HL-60 (cell line): ENCODE measurements at places on chromosomes 1 and 21.

- DNase-seq = no peak
Observed at GRCh38 chr1:86285796-86286195, 110.3 kb downstream of the ODF2L start.

- DNase-seq = no peak
Observed at GRCh38 chr1:204927673-204928641, 57.3 kb downstream of the NFASC start.

GRCh38 chr1:148372731-148373130 lies 110.4 kb downstream of the PPIAL4G start:
- DNase-seq = no peak

GRCh38 chr1:15236321-15236721 lies 10.7 kb upstream of the FHAD1 start:
- DNase-seq = no peak

DNA sequence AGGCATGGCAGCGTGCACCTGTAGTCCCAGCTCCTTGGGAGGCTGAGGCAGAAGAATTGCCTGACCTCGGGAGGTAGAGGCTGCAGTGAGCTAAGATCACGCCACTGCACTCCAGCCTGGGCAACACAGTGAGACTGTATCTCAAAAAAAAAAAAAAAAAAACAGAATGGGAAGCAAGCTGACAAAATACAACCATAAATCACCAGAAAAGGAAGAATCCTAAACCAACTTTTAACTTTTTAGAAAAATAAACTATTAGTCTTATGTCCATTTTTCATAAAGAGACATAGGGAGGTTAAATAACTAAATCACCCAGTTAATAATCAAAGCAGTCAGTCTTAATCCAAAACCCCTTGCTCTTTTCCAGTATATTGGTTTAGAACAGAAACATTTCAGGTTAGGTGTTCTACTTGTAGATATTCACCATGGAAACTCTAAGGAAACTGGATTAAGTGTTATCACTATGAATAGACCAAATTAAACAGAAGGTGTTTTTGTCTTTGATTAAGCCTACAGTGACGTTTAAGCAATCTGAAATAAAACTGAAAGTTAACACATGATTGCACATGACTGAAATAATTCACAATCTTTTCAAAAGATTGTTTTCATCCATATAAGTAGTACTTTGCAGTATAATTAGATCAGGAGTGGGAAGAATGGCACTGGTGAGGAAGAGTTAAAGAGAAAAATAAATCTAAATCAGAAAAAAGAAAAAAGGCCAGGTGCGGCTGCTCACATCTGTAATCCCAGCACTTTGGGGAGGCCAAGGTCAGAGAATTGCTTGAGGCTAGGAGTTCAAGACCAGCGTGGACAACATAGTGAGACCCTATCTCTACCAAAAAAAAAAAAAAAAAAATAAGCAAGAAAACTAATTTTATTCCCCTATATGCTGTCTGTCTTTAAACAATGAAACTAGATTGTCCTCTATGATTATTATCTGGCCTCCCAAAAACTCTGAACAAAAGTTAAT lies 9.6 kb downstream of the CDC42BPA start:
- DNase-seq = no peak

GRCh38 chr1:30417001-30417700 lies 306.2 kb downstream of the MATN1 start:
- DNase-seq = no peak

- no peak for DNase-seq
Observed at GRCh38 chr1:219880765-219881457, 47.4 kb downstream of the SLC30A10 start.
